ENCODE measurements at places on chromosomes 6 and 20. TPM values are rescaled to one million over a fixed set of nuclear protein-coding genes. Genes with fewer than 3 reads are reported as not detected.

Gene PROKR2
- polyA plus RNA-seq = 0.13 TPM

Gene HLA-DQA1
- not detected for polyA plus RNA-seq

Gene SULF2
- polyA plus RNA-seq = 20.2 TPM

Gene SCUBE3
- 2.0 TPM for polyA plus RNA-seq

Gene CYP21A2
- polyA plus RNA-seq = 0.03 TPM

- DNase-seq = no peak
Measured at GRCh38 chr6:91447081-91447480, 860.2 kb upstream of the MAP3K7 start.

GRCh38 chr20:45377269-45377668 lies 856 bp downstream of the TP53TG5 start:
- DNase-seq = no peak

DNA sequence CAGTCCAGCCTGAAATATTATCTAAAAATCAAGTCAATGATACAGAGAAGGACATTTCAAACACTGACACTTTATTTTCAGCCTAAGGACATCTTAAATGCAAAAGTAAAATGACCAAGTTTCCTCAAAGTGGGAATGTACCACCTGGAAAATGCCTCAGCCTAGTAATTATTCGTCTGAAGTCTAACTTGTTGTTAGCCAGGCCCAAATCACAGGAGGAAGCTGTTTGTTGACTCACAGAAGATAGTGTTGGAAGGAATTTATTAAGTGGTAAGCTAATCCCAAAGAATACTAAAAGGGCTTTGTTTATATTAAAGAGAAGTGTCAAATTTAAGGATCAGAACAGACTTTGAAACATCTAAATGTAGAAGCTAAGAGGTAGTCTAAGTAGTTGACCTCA lies 2.5 kb downstream of the PDE7B start:
- DNase-seq = no peak
